ENCODE measurements at places on chromosomes 1 and 21.

DNA sequence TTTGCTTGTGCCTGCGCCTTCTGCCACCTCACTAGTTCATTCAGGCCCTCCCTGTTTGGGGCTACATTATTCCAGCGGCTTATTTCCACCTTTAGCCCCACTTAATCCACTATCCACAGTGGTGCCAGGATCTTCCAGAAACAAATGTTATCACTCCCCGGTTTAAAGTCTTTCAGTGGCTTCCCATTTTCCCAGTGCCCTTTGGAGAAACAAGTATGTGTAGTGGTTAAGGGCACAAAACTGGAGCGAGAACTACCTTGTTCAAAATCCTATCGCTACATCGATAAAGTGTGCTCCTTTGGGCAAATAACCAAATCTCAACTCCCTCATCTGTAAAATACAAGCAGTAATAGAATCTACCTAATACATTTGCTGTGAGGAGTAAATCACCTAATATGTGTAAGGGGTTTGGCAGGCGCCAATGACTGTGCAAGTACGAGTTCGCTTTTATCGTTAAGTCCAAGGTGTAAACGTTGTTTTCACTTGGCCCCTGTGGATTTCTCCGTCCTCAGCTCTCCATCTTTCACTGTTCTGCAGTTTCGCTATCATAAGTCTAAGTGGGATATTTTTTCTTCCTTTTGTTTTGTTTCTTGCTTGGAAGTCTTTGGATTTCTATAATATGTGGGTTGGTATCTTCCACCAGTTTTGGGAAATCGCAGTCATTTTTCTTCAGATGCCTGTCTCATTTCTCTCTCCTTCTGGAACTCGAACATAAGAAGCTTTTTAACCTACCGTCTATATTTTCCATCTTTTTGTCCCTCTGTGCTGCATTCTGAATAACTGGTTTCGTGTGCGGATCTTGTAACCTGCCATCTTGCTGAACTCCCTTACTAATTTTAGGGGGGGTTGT, 844 bp upstream of the MEAF6 start:
- no peak for DNase-seq

GRCh38 chr1:19469004-19469403, 16.3 kb downstream of the CAPZB start:
- no peak for DNase-seq

DNA sequence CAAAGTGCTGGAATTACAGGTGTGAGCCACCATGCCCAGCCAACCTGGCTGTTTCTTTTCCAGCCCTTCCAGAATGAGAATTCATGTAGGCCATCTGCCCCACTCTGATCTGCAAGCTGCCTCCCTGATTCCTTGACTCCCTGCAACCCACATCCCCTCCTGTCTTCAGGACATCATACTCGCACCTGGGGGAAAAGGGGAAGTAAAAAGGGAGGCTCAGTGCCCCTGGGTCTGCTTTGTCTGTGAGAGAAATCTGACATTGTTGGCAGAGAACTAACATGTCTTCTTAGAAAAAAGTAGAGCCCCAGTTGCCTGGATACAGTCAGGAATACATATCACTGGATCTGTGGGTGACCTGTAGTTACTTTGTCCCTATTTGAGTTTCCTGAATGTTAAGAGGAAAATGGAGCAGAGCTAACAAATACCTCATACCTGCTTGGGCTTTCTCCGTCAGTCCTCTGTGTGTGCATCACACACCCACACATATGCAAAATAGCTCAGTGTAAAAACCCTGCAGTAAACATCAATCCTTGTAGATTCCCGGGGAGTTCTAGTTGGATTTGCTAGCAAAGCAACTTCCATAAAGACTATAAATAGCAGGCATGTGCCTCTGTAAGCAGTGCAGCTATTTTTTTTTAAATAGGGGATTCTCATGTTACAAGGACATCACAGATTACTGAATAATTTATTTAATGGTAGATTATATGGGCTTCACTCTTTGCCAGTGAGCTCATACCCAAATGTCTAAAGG, 62.9 kb downstream of the TEX35 start:
- DNase-seq = no peak

- no peak for DNase-seq
Observed at GRCh38 chr1:205237526-205238484, 10.1 kb downstream of the TMCC2 start.

DNA sequence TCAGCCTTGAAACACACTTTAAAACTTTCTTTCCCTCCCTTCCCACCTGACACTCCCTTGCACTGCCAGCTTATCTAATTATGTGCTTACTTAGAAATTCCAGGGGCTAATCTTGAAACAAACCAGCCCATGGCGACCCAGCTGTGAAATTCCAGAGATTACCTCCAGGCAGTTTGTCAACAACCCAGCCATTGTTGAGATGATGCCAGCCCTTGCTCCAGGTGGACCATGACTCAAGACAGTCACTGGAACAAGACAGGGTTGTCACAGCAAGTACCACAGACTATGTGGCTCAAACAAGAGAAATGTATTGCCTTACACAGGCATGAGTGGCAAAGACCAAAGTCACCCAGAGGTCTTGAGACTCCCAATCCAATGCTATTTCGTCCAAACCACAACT, 7.9 kb downstream of the FYB2 start:
- DNase-seq = no peak

- no peak for DNase-seq
Observed at GRCh38 chr1:207024202-207025145, 8.1 kb downstream of the C1orf116 start.

DNA sequence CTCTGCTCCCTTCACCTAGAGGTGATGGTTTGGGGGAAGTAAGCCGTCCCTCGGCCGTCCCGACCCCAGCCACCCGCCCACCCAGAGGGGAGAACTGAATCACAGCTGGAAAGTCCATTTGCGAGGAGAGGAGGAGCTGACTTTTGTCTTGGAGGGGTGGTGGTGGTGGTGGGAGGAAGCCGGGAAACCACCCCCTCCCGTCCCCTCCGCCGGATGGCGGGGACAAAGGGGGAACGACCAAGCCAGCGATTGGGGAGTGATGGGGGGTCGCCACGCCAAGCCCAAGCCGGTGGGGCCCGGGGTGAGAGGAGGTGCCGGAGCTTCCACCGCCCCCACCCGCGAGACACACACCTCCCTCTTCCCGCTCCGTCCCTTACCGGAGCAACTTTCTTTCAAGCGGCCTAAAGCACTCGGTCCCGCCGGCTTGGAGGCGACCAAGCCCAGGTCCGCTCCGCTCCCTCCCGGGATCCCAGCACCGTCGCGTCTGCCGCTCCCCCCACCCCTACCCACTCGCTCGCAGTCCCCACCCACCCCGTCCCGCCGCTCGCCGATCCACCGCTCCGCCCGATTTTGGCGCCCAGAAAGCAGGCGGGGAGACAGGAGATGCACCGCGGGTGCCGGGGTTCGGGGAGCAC, 540 bp downstream of the ARHGEF2 start:
- peak; percentile 50 for DNase-seq

DNA sequence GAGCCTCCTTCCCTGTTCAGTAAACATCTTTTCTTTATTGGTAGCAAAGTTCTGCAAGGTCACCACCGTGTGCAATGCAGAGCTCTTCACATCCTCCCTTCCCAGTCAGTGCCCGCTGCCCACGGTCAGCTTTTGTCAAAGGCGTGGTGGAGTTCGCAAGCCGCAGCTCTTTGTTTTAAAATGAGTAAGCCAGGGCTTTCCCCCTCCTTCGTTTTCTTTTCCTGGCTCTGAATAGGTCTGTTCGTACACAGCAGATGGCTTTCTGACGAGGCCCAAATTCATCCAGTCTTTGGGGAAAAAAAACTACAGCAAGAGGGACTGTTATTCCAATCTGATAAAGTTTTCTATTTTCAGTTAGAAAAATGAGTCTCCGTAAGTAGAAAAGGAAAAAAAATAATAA, 153.2 kb downstream of the LRIG2 start:
- no peak for DNase-seq

GRCh38 chr1:228778026-228778425, 42.7 kb downstream of the RHOU start:
- DNase-seq = no peak

GRCh38 chr1:174982971-174983689, 16.6 kb upstream of the CACYBP start:
- peak; percentile 76 for DNase-seq

DNA sequence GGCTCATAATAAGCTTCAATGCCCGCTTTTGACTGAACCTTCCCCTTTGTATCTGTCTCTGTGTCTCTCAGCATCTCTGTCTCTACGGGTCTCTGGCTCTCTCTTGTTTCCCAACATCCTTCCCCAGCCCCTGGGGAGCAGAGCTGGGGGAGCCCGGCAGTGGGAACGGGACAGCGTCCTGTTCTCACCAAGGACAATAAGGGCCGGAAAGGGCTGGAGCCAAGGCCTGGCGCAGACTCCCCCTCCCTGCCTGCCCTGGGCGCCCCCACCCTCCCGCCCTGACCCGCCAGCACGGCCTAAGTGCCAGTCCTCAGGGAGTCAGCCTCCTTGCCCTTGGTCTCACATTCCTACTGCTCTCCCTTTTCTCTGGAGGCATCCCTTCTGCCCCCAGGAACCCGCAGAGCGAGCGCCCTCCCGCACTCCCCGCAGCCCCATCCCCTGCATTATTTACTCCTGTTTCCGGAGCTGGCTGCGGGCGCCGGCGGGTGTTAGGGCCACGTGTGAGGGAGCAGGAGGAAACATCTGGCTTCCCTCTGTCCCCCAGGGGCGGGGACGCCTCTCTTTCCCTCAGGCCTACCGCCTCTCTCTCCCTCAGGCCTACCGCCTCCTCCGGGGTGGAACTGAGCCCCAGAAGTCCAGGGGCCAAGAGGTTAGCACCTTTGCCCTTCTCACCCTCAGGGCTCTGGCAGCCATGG, 6.5 kb downstream of the KRTCAP2 start:
- no peak for DNase-seq

GRCh38 chr1:232282498-232282897, 347.4 kb downstream of the SIPA1L2 start:
- no peak for DNase-seq

- no peak for DNase-seq
Observed at GRCh38 chr1:181353526-181353925, 129.8 kb upstream of the CACNA1E start.

DNA sequence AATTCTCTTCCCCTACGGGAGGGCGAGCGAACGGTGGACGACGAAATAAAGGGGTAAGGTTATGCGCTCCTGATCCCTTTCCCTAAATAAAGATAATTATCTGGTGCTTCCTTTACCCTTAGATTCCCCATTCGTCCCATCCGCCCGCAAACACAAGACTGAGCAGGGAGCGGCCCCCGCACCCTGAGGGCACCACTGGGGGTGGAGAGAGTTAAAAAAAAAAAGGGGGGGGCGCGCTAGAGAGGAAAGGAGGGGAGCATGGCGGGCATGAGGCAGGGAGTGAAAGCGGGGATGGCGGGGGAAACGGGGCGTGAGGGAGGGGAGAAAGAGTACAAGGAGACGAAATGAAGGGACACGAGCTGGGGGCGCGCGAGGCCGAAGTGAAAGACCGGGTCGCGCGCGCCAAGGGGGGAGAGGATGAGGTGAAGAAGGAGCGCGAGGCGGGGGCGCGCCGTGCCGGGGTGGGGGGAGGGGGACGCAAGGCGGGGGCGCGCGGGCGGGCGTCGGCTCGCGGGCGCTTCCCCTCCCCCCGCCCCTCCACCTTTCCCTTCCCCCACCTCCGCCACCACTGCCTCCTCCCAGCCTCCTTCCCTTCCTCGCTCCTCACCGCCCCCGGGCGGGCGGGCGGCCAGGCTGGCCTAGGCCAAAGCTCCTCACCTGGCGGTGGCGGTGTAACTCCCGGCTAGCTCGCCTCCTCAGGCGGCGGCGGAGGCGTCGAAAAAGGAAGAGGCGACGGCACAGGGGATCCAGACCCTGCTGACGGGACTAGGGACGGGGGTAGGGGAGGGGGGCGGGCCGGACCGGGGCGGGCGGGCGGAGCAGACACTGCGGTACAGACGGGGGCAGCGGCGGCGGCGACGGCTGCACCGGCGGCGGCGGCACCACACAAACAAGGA, 448 bp downstream of the GATAD2B start:
- DNase-seq = no peak

DNA sequence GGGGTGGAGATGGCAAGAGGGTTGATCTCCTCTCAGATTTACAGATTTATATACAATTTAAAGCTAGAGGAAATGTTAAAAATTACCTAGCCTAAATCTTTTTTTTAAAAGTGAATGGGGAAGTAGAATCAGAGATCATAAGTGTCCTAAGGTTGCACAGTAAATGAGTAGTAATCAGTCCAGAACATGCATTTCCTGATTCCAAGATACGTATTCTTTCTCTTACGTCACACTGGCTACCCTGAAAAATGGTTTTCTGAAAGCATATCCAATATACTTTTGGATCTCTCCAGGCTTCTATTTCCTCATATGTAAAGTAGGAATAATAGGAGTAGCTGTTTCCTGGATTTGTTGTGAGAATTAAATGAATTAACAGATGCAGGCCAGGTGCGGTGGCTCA, 11.7 kb downstream of the GADD45A start:
- DNase-seq = no peak

- no peak for DNase-seq
Observed at GRCh38 chr21:38950435-38951094, 144.8 kb downstream of the ETS2 start.

GRCh38 chr1:36083635-36084496, at the start of gene TEKT2:
TSS of gene TEKT2 (plus strand) at chr1:36084094. CDS start at chr1:36084922, 828 bp downstream.
- peak; percentile 18 for DNase-seq

- DNase-seq = no peak
Observed at GRCh38 chr1:70571191-70571590, 160.1 kb downstream of the CTH start.

DNA sequence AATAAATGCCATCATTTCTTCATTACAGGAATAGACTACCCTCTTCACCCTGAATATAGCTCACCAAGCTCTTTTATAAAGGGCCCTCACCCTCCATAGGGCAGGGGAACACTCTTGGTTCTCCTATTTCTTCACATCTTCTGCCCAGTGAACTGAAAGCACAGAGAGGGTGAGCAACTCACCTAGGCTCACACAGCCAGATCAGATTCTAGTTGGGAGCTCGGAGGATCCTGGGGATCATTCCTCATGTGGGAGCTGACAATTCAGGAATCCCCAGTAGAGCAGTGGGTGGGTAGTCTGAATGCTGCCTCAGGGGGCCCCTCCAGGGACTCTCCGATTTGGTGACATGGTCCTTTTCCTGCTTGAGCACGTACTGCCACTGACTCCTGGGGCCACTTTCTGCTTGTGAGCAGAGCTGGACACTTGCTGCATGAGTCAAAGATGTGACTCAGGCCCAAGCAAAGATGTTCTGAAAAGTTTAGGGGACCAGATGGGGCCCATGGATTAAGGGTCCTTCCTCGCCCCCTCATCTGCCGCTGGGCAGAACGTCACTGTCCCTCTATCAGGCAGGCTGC, 63.7 kb upstream of the WNT4 start:
- DNase-seq = no peak

GRCh38 chr1:27770293-27770830, 2.7 kb upstream of the STX12 start:
- DNase-seq = no peak

- no peak for DNase-seq
Observed at GRCh38 chr1:88029899-88030298, 654.2 kb upstream of the PKN2 start.

- DNase-seq = no peak
Observed at GRCh38 chr21:25837533-25838265, 102.9 kb downstream of the GABPA start.

DNA sequence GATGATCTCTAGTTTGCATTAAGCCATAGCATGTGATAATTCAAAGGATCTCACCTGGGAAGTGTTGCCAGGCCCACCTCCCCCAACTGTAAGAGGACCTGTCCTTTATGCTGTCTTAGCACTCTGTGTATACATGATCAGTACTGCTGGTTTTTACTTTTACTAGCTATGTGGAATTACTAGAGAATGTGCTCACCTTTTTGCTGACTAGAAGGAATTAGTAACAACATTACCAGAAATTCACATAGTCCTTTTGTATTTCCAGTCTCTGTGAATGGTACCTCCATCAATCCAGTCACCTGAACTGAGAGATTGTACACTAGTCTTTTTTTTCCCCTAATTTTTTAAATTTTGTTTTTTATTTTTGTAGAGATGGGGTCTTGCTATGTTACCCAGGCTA, 46.6 kb downstream of the EEIG2 start:
- no peak for DNase-seq
